ENCODE measurements at places on chromosomes 3 and 15. TPM values are rescaled to one million over a fixed set of nuclear protein-coding genes. Genes with fewer than 3 reads are reported as not detected.

- DNase-seq = no peak
- no peak overlapping the region for H3K27ac ChIP-seq
- H3K36me3 ChIP-seq = no peaks in the 10 kb centered on the region
- peaks cover 6% of the 10 kb centered on the region for H3K4me1 ChIP-seq
Observed at GRCh38 chr3:127451321-127451720, 139.2 kb downstream of the TPRA1 start.

GRCh38 chr3:55107187-55107586 lies 179.3 kb upstream of the LRTM1 start:
- no peaks in the 10 kb centered on the region for H3K36me3 ChIP-seq
- H3K27me3 ChIP-seq = no peaks in the 10 kb centered on the region
- H3K27ac ChIP-seq = no peak overlapping the region
- no peaks in the 10 kb centered on the region for H3K4me1 ChIP-seq
- no peak for DNase-seq

DNA sequence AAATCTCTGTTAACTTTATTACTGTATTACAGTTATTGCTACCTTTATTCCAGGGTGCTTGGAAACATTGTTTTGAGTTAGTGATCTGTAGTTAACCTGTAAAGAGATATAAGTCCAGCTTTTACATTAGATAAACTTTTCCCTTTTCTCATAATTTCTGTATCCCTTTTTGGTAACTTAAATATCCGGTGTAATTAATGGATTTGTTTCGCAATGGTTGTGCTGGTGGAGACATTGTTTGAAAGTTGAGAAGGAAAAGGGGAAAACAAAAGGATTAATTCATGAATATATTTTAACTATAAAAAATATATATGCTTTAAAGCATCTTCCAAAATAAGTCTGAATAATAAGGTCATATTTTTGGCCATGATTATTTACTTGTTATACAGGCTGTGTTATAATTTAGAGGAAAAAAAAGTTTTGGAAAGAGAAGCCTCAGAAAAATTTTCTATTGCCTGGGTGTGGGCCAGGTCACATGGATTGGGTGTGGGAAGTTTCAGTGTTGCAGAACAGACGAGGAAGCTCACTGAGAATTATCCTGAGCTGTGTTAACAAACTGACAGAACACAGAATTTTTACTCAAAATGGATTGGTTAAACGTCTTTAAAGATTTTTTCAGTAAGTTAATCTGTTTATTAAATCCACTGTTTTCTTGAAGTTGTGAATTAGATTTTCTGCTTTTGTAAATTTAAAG lies 27.7 kb upstream of the IL20RB start:
- H3K27me3 ChIP-seq = no peaks in the 10 kb centered on the region
- no peak overlapping the region for H3K27ac ChIP-seq
- peaks cover 51% of the 10 kb centered on the region for H3K4me1 ChIP-seq
- peaks cover 5% of the 10 kb centered on the region for H3K36me3 ChIP-seq

DNA sequence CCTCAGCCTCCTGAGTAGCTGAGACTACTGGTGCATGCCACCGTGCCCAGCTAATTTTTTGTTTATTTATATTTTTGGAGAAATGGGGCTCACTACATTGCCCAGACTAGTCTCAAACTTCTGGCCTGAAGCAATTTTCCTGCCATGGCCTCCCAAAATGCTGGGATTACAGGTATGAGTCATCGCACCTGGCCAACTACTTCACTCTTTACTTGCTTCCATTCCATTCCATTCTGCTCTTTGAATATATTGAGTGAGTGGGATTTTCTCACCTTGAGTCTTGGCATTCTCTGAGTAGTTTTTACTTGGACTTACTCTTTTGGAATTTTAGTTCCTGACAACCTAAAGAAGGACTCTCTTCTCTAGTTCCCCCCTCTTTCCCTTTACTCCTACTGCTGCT lies 93.8 kb upstream of the UNC13C start:
- H3K4me3 ChIP-seq = no peak overlapping the region
- DNase-seq = no peak
- no peaks in the 10 kb centered on the region for H3K36me3 ChIP-seq
- H3K27ac ChIP-seq = no peak overlapping the region
- no peaks in the 10 kb centered on the region for H3K27me3 ChIP-seq
- no peaks in the 10 kb centered on the region for H3K4me1 ChIP-seq

DNA sequence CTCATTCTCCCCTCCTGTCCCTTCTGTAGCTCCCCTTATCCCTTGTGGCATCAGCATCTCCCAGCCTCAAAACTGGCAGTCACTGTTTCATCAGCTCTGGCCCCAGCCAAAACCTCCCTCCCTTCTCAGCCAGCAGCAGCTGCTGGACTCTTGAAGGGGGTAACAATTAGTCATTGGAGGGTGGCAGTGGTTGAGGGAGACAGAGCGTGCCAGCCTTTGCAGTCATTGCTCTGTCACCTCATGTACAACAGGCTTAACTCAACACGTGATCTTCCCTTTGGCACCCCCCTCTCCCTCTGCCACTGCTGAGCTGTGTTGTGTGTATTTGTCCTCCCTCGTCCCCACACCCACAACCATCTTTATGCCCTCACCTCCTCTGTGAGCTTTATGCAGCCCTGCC lies 28.2 kb downstream of the RBP2 start:
- H3K27ac ChIP-seq = no peak overlapping the region
- H3K27me3 ChIP-seq = no peaks in the 10 kb centered on the region
- H3K36me3 ChIP-seq = no peaks in the 10 kb centered on the region
- no peak overlapping the region for H3K4me3 ChIP-seq
- DNase-seq = no peak

GRCh38 chr3:143313025-143313892 lies 193.7 kb downstream of the CHST2 start:
- no peaks in the 10 kb centered on the region for H3K36me3 ChIP-seq
- H3K27ac ChIP-seq = no peak overlapping the region
- no peaks in the 10 kb centered on the region for H3K27me3 ChIP-seq

- no peak overlapping the region for H3K4me3 ChIP-seq
- H3K36me3 ChIP-seq = no peaks in the 10 kb centered on the region
- no peak for DNase-seq
- no peak overlapping the region for H3K27ac ChIP-seq
- no peaks in the 10 kb centered on the region for H3K27me3 ChIP-seq
Observed at GRCh38 chr3:23785097-23785645, 20.6 kb upstream of the UBE2E1 start.

GRCh38 chr15:53295574-53295973 lies 463.9 kb downstream of the WDR72 start:
- H3K4me3 ChIP-seq = no peak overlapping the region
- H3K27ac ChIP-seq = no peak overlapping the region
- DNase-seq = no peak
- no peaks in the 10 kb centered on the region for H3K27me3 ChIP-seq
- no peaks in the 10 kb centered on the region for H3K4me1 ChIP-seq

DNA sequence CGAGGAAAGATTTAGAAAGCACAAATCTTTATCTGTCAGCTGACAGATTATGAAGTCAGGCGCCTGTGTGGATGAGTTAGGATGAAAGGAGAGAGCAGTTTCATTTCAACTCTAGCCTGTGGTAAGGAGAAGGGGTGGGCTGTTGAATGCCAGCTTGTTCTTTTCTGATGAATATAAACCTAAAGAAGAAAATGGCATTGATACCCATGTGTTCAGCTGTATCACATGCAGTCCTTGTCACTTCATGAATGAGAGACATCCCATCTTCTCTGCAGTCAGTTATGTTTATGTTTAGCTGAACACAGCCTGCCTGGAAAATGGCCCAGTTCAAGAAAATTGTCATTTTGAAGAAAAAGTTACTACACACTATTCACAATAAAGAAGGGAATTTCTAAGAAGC lies 345.7 kb upstream of the RBMS3 start:
- no peak overlapping the region for H3K4me3 ChIP-seq
- peaks cover 7% of the 10 kb centered on the region for H3K4me1 ChIP-seq
- no peaks in the 10 kb centered on the region for H3K27me3 ChIP-seq
- DNase-seq = no peak

GRCh38 chr15:89198934-89199333 lies 22.4 kb downstream of the RLBP1 start:
- peaks cover 65% of the 10 kb centered on the region for H3K36me3 ChIP-seq
- DNase-seq = no peak
- no peaks in the 10 kb centered on the region for H3K4me1 ChIP-seq
- no peak overlapping the region for H3K4me3 ChIP-seq
- H3K27me3 ChIP-seq = no peaks in the 10 kb centered on the region

DNA sequence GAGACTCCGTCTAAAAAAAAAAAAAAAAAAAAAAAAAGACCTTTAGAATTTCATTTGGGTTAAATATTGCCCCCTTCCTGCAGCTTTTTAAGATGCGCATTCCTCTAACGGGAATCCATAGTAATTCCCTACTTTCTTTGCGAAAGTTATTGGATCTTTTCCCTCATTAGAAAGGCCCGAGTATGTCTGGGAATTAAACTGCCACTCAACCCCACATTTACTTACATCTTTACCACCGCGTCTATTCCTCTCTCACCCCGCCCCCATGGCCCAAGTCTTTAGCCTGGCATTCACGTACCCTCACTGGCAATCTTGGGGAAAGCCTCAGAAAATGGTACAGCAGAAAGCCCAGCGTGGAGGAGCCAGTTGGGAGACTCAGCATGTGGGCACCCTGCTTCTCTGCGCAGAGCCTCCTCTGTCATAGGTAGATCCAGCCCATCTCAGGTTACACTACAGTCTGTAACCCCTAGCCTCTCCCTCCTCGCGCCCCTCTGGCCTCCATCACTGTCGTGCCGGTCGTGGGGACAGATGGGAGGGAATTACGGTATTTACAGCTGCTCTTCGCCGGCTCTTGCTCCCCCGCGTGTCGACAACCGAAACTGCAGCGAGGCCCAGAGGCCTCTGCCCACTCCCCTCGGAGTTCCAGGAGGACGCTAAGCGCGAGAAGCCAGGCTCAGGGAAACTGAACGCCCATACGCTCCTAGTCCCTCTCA lies 6.4 kb upstream of the ANKDD1A start:
- peak overlapping the region; percentile 65 for H3K4me3 ChIP-seq
- H3K36me3 ChIP-seq = no peaks in the 10 kb centered on the region
- H3K27ac ChIP-seq = no peak overlapping the region
- DNase-seq = peak; percentile 76

DNA sequence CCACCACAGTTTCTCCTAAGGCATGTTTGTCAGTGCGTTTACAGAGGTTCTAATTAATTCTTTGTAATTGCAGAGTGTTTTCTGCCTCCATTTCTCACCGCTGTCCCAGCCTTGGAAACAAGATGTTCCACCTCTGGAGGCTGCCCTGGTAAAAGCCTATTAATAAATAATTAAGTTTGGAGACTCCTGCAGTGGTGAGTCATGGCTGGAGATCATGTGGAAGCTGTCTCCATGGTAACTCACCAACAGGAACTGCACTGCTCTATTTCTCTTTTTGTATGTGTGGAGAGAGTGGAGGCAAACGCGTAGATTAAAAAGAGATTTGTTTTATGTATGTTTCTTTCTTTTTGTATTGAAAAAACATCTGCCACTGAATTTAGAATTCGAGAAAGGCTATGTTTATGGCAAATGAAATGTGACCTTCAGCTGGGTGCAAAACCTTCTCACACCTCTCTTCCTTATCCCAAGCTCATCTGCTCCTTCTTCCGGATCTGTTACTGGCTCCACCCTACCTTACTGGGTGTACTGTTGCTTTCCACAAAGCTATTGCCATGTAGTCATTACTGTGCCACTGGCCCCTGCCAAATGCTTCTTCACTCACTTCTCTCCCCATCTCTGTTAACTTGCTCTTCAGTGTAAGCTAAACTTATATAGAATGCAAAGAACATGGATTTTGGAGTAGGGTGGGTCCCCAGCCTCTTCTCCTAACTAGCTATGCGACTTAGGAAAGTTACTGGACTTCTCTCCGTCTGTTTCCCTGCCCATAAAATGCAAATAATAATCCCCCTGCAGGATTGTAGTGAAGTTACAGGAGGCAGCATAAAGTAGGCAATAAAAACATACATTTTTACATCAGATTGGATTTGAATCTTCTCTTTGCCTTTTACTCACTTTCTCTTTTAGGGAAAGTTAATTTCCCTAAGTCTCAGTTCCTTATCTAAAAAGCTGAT lies 778.5 kb downstream of the NTRK3 start:
- DNase-seq = no peak
- no peaks in the 10 kb centered on the region for H3K27me3 ChIP-seq
- H3K36me3 ChIP-seq = no peaks in the 10 kb centered on the region
- no peak overlapping the region for H3K4me3 ChIP-seq
- no peaks in the 10 kb centered on the region for H3K4me1 ChIP-seq

DNA sequence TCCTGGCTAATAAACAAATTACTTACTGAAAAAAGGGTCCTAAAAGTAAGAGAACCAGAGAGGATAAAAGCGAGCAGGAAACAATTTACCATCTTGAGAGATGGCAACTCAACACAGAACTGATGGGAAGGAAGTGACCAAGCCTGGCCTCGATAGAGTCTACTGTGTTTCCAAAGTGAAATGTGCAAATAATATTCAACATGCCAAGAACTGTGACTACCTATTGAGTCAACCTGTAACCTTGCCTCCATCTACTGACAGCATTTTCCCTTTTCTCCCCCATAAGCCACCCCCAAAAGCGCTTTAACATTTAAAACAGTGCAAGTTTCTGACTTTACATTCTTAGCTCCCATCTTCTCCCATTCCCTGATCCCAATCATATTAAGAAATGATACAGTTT lies 75.4 kb upstream of the PSMD6 start:
- no peaks in the 10 kb centered on the region for H3K27me3 ChIP-seq
- no peaks in the 10 kb centered on the region for H3K4me1 ChIP-seq
- no peak for DNase-seq

- H3K27ac ChIP-seq = no peak overlapping the region
- no peaks in the 10 kb centered on the region for H3K4me1 ChIP-seq
- H3K27me3 ChIP-seq = no peaks in the 10 kb centered on the region
- H3K36me3 ChIP-seq = no peaks in the 10 kb centered on the region
Observed at GRCh38 chr15:70722266-70723121, 40.9 kb downstream of the UACA start.

DNA sequence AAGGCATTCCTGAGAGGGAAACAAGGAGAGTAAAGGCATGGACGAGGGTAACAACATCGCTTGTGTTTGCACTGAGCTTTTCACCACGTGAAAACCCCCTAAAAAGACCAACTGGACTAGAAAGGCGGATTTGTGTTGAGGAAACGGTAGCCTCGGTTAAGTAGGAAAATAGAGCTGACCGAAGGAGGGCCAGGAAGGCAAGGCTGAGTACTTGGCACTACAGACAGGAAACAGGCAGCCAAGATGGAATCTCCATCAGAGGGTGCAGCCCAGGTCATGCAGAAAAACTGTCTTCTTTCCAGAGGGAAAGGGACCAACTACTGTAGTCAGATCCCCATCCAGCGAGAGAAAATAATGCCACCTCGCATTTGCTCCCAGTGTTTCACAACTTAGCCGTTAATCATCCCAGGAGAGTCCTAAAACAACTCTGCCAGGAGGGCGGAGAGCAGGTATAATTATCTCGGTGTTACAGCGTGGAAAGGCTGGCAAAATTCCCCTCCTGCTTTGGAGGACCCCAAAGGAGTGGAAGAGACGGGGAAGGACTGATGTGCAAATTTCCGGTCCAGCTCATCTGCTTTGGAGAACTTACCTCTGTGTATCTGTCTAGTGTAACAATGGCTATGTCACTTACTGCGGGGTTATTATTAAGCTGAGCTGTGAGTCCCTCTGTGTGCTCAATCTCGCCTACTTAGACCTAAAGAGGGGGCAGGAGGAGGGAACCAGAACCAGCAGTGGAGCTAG lies 77.2 kb downstream of the MYO1E start:
- peak overlapping the region; percentile 5 for H3K4me3 ChIP-seq
- no peak for DNase-seq
- peaks cover 33% of the 10 kb centered on the region for H3K4me1 ChIP-seq
- H3K36me3 ChIP-seq = no peaks in the 10 kb centered on the region
- H3K27ac ChIP-seq = peak overlapping the region; percentile 12

- no peaks in the 10 kb centered on the region for H3K36me3 ChIP-seq
- DNase-seq = no peak
- no peaks in the 10 kb centered on the region for H3K4me1 ChIP-seq
- H3K27me3 ChIP-seq = no peaks in the 10 kb centered on the region
- no peak overlapping the region for H3K27ac ChIP-seq
- H3K4me3 ChIP-seq = no peak overlapping the region
Observed at GRCh38 chr3:139619484-139619883, 58.3 kb downstream of the NMNAT3 start.

Gene ETV5
- 0.07 TPM for polyA plus RNA-seq

Gene AP3S2
- 41.2 TPM for polyA plus RNA-seq

Gene FURIN
- 14.3 TPM for polyA plus RNA-seq

Gene TMED3
- 42.5 TPM for polyA plus RNA-seq
